ENCODE measurements at places on chromosomes 1 and 21. TPM values are rescaled to one million over a fixed set of nuclear protein-coding genes. Genes with fewer than 3 reads are reported as not detected.

RNF223 gene
- total RNA-seq = 5.7 TPM

MTARC2 gene
- 32.3 TPM for total RNA-seq

GRCh38 chr1:99943223-99943794 lies 26.5 kb upstream of the SLC35A3 start:
- H3K27ac ChIP-seq = no peak overlapping the region
- no peaks in the 10 kb centered on the region for H3K27me3 ChIP-seq
- no peaks in the 10 kb centered on the region for H3K36me3 ChIP-seq
- no peak overlapping the region for H3K4me3 ChIP-seq

DNA sequence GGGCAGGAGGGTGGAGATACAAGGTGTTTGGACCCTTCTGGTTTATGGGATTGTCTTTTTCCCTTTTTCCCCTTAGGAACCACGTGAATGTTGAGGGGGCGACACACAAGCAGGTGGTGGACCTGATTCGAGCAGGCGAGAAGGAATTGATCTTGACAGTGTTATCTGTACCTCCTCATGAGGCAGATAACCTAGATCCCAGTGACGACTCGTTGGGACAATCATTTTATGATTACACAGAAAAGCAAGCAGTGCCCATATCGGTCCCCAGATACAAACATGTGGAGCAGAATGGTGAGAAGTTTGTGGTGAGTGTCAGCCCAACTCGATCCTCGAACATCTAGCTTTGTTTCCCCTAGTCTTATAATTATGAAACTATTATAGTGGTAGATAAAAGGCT lies 27.0 kb downstream of the SNX27 start:
- H3K27me3 ChIP-seq = no peaks in the 10 kb centered on the region
- H3K36me3 ChIP-seq = no peaks in the 10 kb centered on the region
- DNase-seq = no peak
- no peak overlapping the region for H3K4me3 ChIP-seq

WRAP73 gene
- 19.9 TPM for total RNA-seq

KCNJ10 gene
- not detected for total RNA-seq

DNA sequence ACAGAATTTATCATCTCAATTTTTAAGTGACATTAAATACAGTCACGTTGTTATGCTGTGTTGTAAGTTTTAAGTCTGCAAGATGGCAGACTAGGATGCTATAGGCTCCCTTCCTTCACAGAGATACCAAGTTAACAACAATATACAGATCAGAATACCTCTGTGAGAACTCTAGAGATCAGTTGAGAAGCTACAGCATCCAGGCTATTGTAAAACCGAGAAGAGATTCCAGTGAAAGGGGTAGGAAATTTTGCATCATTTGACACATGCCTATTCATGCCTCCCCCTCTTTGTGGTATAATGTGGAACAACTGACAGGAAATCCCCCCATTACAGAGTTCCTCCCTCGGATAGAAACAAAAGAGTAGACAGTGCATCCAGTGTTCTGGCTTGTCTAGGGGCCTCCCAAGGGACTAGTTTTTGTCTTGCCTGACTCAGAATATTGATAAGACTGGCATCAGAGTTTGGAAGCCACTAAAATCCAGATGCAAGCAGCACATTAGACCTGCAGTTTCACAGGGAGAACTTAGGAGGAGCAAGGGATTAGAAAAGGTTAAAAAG lies 80.6 kb downstream of the LBR start:
- no peak overlapping the region for H3K4me3 ChIP-seq
- no peaks in the 10 kb centered on the region for H3K27me3 ChIP-seq
- no peak for DNase-seq
- no peaks in the 10 kb centered on the region for H3K4me1 ChIP-seq

CNN3 gene
- total RNA-seq = 164 TPM

DNA sequence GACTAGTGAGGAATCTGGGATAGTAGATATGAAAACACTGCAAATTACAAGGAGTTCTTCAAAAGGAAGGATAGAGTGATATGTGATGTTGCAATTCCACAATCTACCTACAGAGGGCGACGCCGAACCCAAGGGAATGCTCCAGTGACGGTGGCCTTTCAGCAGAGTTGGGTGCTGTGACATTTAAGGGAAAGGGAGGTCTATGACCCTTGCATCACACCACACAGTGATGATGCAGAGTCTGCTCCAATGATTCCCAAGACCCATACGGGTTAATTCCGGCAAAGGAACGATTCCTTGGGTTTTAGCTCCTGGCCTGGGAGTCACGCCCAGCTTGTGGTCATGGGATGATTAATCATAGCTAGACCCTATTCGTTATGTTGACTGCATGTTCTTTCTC lies 123.0 kb upstream of the IGSF21 start:
- peak; percentile 49 for DNase-seq
- H3K27me3 ChIP-seq = no peaks in the 10 kb centered on the region
- H3K4me3 ChIP-seq = no peak overlapping the region
- H3K4me1 ChIP-seq = no peaks in the 10 kb centered on the region
- H3K36me3 ChIP-seq = no peaks in the 10 kb centered on the region

ANGPTL3 gene
- not detected for total RNA-seq

FPGT gene
- 14.8 TPM for total RNA-seq

- DNase-seq = peak; percentile 69
- no peak overlapping the region for H3K27ac ChIP-seq
- no peaks in the 10 kb centered on the region for H3K4me1 ChIP-seq
- no peaks in the 10 kb centered on the region for H3K27me3 ChIP-seq
- H3K36me3 ChIP-seq = no peaks in the 10 kb centered on the region
- H3K4me3 ChIP-seq = no peak overlapping the region
Observed at GRCh38 chr1:202101184-202101583, 21.5 kb upstream of the GPR37L1 start.

GRCh38 chr1:30719406-30720270 lies 3.7 kb downstream of the MATN1 start:
- H3K27me3 ChIP-seq = no peaks in the 10 kb centered on the region
- peak overlapping the region; percentile 47 for H3K4me3 ChIP-seq
- peaks cover 5% of the 10 kb centered on the region for H3K4me1 ChIP-seq
- H3K36me3 ChIP-seq = no peaks in the 10 kb centered on the region

- no peak overlapping the region for H3K27ac ChIP-seq
- H3K4me1 ChIP-seq = peaks cover 1% of the 10 kb centered on the region
- no peak for DNase-seq
- H3K36me3 ChIP-seq = no peaks in the 10 kb centered on the region
- H3K27me3 ChIP-seq = no peaks in the 10 kb centered on the region
- H3K4me3 ChIP-seq = no peak overlapping the region
Observed at GRCh38 chr1:3524556-3525203, 70.2 kb downstream of the ARHGEF16 start.

- no peak for DNase-seq
- H3K27ac ChIP-seq = no peak overlapping the region
- no peaks in the 10 kb centered on the region for H3K27me3 ChIP-seq
- no peaks in the 10 kb centered on the region for H3K36me3 ChIP-seq
Observed at GRCh38 chr1:15657021-15657420, 27.1 kb upstream of the PLEKHM2 start.

ANKRD35 gene
- 0.59 TPM for total RNA-seq

DNA sequence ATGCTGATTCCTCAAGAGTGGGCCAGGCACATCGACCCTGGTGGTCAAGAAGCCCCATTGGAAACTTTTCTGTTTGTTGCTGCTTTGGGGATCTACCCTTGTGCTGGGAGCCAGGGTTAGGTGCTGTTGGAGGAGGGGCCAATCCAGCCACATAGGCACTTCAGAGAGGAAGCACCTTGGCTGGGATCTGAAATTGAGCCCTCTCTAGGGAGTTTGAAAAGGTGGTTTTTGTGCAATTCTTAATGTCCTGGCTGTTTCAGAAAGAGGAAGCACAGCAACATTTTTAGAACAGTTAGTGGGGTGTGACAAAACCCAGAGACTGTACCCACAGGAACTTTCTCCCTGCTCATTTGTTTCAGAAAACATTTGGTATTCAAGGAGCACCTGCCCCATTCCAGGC lies 17.2 kb upstream of the BEND5 start:
- no peaks in the 10 kb centered on the region for H3K36me3 ChIP-seq
- DNase-seq = no peak
- H3K4me3 ChIP-seq = no peak overlapping the region
- H3K4me1 ChIP-seq = no peaks in the 10 kb centered on the region

DNA sequence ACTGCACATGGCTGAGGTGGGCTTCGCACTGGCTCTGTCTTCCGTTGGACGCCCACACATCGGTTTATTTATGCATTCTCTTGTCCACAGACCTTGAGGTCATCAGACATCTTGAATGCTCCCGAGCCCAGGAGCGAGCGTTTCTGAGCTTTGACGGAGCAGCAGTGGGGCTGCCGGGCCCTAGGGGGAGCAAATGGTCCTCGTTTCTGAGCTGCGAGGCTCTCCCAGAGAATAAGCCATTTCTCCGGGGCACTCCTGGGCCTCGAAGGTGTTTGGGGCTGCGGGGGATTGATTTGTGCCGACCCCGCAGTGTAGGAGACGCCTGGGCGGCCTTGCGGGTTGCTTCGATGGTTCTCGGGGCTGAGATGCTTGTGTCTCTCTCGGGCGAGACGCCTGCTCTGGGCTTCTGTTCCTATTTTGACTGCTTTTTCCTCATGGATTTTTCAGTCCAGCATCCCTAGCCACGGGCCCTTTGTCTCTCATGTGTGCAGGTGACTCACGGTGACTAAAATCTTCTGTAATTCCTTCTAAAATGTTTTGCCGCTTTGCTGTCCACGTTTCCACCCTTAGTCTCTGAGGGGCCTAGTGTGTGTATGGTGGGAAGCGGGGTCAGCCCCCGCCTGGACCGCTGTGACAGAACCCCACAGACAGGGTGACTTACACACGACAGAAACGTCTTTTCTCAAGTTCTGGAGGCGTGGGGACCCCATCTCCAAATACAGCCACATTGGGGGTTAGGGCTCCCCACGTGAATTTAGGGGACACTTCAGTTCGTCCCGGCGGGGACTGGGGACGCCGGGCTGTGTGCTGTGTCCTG lies 62.1 kb downstream of the FAAP20 start:
- no peaks in the 10 kb centered on the region for H3K4me1 ChIP-seq
- H3K4me3 ChIP-seq = peak overlapping the region; percentile 19
- H3K27me3 ChIP-seq = no peaks in the 10 kb centered on the region
- no peak for DNase-seq

VAV3 gene
- 73.0 TPM for total RNA-seq

ZNF593OS gene
- total RNA-seq = not detected

LCE7A gene
- total RNA-seq = not detected

DNA sequence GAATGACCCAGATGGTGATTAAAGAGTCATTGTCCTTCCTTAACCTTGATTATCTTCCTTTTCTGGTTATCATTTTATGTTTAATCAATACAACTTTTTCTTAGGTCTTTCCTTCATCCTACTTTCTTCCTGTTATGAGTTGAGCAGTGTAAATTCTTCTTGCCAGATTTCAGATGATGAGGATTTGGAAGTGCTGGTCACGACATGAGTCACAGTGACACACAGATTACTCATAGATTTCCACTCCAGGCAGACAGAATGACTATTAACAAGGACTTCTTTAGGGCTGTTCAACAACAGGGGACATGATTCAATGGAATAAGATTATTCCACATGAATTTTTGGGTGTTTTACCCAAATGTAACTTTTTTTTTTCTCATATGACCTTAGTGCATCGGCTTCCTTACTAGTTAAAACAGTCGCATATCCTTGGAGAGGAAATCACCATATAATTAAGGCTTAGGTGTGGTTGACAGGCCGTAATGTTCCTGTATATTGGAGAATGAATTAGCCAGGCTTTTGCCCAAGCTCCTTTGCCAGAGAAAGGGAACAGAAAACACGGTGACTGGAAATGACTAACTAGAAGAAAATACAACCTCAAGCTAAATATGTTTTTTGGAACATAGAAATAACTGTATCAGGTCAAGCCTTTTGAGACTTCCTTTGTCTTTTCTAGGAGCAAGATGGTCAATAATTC lies 44.2 kb downstream of the PRRX1 start:
- no peaks in the 10 kb centered on the region for H3K36me3 ChIP-seq
- no peak for DNase-seq
- no peaks in the 10 kb centered on the region for H3K4me1 ChIP-seq
- no peaks in the 10 kb centered on the region for H3K27me3 ChIP-seq
- H3K4me3 ChIP-seq = no peak overlapping the region
- H3K27ac ChIP-seq = no peak overlapping the region

DNA sequence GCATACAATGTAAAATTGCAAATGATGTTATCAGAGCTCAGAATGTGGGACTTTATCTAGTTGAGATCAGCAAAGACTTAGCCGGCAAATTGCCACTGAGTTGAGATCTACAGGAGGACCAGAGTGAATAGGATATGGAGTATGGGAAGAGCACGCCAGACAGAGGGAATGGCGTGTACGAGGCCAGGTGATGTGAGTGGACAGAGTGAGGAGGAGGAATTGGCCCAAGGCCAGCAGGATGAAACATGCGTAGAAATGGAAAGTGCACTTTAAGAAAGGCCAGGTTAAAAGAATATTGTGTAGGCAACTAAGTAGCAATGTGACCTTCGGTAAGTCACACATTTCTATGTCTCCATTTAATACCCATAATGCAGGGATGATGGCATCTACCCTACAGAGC lies 211.0 kb downstream of the ZP4 start:
- no peak overlapping the region for H3K27ac ChIP-seq
- DNase-seq = no peak
- H3K36me3 ChIP-seq = no peaks in the 10 kb centered on the region
- H3K4me3 ChIP-seq = no peak overlapping the region
- H3K4me1 ChIP-seq = no peaks in the 10 kb centered on the region
- no peaks in the 10 kb centered on the region for H3K27me3 ChIP-seq

GRCh38 chr1:212977781-212978645 lies 27.7 kb downstream of the VASH2 start:
- H3K27me3 ChIP-seq = no peaks in the 10 kb centered on the region
- no peaks in the 10 kb centered on the region for H3K4me1 ChIP-seq
- H3K36me3 ChIP-seq = no peaks in the 10 kb centered on the region
- DNase-seq = no peak

FAM72C gene
- total RNA-seq = 2.8 TPM

DNA sequence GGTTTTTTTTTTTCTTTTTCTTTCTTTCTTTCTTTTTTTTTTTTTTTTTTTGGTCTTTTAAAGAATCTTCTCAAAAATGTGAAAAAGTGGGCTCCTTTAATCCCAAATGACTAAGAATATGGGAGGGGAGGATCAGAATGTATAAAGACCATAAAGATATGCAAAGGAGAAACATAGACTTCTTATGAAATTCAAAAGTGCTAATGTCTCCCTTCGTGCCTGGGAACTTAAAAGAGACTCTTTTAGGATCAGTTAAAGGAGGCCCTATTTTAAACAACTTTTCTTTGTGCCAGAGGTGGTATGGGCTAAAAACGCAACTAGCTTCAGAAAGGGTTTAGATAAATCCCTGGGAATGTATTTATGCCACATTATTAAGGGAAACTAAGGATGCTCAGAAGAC lies 54.2 kb upstream of the KAZN start:
- no peak for DNase-seq
- H3K27me3 ChIP-seq = no peaks in the 10 kb centered on the region
- H3K4me1 ChIP-seq = no peaks in the 10 kb centered on the region
- H3K27ac ChIP-seq = no peak overlapping the region
- H3K36me3 ChIP-seq = no peaks in the 10 kb centered on the region
- H3K4me3 ChIP-seq = no peak overlapping the region

GRCh38 chr1:64545118-64545843 lies 75.4 kb downstream of the CACHD1 start:
- H3K4me1 ChIP-seq = no peaks in the 10 kb centered on the region
- H3K27ac ChIP-seq = no peak overlapping the region
- DNase-seq = no peak
- no peak overlapping the region for H3K4me3 ChIP-seq
- H3K36me3 ChIP-seq = no peaks in the 10 kb centered on the region
